Amniotic stem cell (primary cell): ENCODE measurements at places on chromosomes 1 and 21.

DNA sequence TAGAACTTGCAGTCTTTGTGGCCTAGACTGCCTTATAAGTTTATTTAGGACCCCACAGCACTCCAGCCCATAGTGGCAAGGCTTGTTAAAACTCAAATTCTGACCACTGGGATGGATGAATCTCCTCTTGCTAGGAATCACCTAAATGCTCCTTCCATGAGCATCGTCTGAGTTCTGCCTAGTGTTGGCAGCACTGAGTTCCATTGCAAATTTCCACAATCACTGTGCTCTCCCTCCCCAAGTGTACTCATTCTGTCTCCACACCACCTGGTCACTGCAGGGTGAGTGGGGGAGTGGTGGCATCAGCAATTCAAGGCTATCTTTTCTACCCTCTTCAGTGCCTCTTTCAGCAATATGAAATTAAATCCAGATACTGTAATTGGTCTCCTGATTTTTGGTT lies 46.7 kb upstream of the PTBP2 start:
- DNase-seq = no peak

DNA sequence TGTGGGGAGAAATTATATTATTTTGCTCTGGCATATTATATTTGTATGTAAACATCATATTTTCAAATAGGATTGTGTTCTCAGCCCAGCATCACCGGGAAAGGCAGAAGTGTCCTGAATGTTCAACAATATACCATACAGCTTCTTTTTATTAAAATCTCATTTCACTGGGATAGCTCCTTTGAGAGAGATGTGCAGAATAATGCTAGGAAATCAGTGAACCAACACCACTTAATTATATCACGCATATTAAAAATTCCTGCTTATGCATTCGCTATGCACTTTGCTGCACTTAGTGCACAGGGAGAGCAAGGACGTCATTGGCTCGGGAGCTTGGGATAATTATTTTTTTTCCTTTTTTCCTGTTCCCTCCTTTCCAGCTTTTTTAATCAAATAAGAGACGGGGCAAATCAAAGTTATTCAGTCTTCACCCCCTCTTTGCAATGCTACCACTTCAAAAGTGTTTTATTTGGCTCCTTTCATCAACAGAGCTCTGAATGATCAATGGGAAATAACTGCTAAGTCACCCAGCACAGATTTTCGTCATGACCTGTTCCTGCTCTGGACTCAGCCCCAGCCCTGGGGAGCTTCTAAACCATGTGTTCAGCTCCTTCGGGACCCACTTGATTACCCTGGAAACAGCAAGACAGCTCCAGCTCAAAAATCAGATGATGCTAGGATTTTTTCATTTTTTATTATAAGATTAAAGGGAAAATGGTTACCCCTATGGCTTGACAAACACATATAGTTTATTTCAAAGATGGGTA lies 165.5 kb upstream of the DUSP10 start:
- DNase-seq = no peak

DNA sequence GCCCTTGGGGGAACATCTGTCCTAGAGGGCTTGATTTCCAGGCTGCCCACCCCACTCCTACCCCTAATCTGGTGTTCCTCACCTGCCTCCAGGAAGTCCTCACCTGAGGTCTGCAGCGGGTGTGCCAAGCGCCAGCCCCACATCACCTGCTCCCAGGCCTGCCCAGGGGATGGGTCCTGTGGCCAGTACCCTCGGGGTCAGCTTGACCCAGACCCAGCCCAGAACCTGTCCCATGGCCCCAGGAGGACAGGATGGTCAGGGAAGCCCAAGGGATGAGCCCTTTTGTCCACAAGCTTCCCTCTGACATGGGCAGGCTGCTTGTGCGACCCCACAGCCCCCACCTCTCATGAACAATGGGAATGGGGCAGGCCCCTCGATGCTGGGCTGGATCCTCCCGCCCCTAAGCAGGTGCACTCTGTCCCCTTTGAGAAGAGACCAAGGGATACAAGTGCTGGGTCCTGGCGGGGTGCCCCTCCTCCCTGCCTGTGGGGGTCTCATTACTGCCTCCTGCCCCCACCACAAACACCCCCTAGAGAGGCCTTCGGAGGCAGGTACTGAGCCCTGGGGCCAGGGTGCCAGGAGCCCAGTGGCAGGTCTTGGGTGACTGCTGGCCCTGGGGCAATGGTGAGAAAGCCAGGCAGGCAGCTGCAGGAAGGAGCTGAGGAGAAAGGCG lies 3.2 kb downstream of the MIB2 start:
- no peak for DNase-seq

DNA sequence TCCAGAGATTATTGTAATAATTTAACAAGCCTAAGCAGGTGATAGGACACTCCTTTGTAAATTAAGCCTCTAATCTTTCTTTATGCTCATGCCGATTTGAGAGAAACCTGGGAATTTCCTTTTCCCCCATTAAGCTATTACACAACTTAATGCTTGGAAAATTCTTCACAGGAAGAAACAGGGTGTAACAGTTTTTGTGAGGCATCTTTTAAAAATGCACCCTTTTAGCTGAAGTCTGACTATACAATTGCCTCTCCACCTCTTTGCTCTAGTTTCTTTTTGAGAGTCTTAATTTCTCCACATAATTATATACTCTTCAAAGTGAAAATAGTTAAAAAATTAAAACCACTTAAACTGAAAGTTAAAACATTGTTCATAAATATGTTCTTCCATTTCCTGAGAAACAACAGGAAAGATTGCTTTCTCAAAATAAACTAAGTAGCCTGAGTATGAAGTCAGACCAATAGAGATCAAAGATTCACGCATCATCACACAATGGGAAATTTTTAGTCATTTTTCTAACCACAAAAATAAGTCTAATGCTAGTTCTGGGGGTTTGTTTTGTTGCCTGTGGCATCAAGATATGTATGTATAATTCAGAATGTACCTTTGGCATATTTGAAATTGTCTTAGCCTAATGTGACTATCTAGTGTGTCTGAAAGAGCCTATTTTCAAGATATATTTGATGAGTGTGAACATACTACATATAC lies 34.7 kb downstream of the LRRC8D start:
- peak; percentile 10 for DNase-seq

GRCh38 chr21:35120631-35121180 lies 71.6 kb upstream of the RUNX1 start:
- DNase-seq = no peak

DNA sequence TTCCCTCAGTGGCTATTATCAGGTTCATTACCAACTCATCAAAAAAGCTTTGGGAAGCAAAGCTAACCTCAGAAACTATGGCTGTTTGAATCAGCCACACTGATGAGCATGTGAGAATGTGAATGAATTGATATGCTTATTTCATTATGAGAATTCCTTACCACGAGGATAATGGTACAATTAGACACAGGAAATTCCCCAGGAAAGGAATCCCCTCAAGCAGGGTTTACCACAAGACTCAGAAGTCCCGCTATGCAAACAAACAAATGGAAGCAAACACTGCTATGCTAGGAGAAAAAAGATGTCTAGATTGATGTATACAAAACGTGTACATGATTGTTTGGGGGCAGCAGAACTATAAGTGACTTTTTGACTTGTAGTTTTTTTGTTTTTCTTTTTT lies 205.0 kb downstream of the HMCN1 start:
- DNase-seq = no peak

DNA sequence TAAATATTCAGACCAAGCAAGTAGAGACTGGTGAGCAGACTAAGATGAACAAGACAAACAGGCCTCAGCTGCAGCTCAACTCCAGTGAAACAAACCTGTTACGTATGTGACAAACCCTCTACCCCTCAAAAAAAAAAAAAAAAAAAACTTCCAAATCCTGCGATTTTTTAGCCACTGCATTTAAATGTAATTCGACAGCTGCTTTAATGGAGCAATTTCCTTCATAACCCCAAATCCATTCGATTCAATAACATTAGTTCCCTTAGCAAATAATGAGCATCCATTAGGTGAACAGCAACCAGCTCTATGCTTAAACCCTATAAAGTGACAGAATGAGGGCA lies 31.1 kb downstream of the SIPA1L2 start:
- no peak for DNase-seq

DNA sequence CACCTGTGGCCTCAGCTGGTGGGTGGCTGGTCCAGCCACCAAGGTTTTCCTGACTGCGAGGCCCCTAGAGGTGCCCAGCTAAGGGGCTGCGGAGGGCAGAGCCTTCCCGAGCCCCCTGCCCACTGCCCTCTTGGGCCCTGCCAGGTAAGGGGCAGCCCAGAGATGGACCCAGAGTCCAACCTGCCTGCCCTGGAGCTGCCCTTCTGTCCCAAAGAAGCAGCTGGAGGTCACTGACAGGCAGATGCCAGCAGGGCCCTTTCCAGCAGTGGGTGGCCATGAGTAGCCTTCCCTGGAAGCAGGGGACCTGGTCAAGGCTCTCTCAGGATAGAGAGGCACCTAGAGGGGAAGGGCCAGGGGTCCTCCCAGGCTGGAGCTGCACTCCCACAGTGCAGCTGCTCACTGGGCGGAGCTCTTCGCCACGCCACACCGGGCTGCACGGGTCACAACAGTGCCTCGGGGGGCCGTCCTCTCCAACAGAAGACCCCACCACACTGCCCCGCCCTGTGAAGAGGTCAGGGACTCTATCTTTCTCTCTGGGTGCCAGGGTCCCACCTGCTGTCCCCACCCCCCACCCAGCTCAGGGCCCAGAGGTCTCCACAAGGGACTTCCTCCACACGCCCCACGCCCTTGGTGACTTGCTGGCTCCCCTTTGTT lies 10.9 kb upstream of the GNB1 start:
- DNase-seq = no peak

DNA sequence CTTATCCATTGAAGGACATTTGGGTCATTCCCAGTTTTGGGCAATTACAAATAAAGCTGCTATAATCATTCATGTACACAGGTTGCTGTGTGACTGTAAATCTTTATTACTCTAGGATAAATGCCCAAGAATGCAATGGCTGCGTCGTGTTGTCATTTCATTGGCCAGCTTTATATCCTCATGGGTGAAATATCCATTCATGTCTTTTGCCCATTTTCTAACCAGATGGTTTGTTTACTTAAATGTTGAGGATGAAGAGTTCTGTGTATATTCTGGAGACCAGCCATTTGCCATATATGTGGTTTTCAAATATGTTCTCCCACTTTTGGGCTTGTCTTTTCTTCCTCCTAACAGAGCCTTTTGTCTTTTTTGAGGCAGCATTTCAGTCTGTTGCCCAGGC lies 25.3 kb downstream of the TRIM11 start:
- no peak for DNase-seq

DNA sequence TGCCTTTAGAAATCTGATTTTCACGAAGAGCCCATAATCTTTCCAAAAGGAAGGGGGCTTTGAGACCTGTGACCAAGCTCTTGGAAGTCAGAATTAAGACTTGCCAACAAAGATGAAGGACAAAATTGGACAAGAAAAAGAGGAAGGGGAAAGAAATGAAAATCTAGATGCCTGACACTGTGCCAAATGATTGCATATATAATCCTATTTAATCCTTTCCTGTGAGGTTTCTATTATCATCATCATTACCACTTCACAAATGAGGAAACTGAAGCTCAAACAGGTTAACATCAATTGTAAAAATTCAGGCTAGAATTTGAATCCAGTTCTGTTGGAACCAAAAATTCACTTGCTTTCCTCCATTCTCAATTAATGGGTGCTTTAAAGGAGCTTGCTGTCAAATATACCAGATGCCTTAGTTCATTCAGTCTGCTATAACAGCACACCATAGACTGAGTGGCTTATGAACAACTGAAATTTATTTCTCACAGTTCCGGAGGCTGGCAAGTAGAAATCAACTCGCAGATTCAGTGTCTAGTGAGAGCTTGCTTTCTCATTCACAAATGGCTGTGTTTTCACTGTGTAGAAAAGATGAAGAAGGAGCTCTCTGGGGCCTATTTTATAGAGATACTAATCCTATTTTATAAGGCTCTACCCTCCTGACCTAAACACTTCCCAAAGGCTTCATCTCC lies 197.5 kb upstream of the ST6GALNAC5 start:
- DNase-seq = no peak

- no peak for DNase-seq
Observed at GRCh38 chr1:115951560-115951959, 24.8 kb upstream of the SLC22A15 start.

GRCh38 chr1:229268505-229268904 lies 2.4 kb upstream of the RAB4A start:
- DNase-seq = no peak

GRCh38 chr1:150061632-150062101 lies 5.9 kb upstream of the VPS45 start:
- DNase-seq = no peak

GRCh38 chr1:225280563-225280962 lies 147.3 kb downstream of the LBR start:
- no peak for DNase-seq

DNA sequence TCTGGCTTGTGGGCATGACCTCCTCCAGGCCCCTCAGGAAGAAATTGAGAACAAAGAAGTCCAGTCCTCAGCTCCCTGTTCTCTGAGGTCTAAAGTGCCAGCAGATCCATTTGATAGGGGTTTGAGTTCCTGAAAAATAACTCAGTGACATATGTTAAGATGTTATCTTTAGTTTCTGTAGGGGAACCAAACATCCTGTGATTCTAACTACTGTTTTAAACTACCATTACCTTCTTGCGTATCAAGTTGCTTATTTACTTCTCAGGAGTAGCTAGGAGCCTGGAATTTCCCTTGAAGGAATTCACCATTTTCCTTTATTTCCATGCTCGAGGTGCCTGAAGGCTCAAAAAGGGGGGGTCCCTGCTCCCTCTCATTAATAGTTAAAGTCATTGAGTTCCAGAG lies 18.8 kb upstream of the LIN9 start:
- DNase-seq = no peak

DNA sequence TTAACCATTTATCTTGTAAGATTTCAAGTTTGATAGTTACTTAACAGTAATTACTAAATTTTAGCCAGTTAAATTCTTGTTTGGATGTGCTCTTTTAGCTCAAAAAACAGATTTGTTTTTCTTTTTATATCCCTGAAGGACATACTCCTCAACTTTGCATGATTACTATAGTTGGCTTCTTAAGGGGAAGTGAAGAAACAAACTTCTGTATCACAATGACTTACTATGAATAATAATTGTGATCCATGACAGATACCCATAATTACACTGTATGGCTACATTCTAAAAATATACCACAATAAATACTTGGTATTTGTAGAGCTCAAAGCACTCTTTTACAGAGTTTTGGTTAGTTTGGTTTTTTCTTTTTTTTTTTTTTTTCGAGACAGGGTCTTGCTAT lies 55.8 kb downstream of the IARS2 start:
- DNase-seq = no peak

- no peak for DNase-seq
Observed at GRCh38 chr1:244800821-244801220, 34.6 kb upstream of the COX20 start.

DNA sequence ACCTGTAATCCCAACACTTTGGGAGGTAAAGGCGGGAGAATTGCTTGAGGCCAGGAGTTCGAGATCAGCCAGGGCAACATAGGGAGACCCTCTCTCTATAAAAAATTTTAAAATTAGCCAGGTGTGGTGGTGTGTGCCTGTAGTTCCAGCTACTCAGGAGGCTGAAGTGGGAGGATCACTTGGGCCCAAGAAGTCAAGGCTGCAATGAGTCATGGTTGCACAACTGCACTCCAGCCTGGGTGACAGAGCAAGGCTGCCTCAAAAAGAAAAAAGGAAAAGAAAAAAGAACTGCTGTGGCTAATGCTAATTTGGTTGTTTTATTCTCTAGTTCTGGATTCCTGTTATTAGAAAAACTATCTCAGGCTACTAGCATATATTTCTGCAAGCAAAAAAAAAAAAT lies 29.8 kb downstream of the DBT start:
- DNase-seq = no peak

- DNase-seq = no peak
Observed at GRCh38 chr1:213159376-213159775, 108.3 kb downstream of the RPS6KC1 start.

- DNase-seq = no peak
Observed at GRCh38 chr1:62368989-62369388, 49.8 kb upstream of the KANK4 start.

GRCh38 chr1:164380893-164381292 lies 178.1 kb upstream of the PBX1 start:
- no peak for DNase-seq
